ENCODE measurements at places on chromosomes 7 and 10.

DNA sequence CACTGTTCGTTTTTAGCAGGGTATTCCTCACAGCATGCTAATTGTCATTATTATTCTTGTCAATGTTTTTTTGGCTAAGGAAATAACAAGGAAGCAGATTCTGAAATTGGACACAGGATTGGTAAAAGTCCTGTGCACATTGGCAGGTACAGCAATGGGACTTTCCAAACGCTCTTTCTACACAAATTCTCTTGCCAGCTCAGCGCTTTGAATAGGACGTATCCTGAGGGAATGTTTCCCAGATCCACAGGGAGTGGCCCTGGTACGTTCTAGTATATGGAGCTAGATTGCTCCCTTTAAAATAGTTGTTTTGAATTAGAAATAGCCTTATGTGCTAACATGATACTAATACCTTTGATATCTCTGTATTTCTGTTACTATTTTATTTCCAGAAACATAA, 82.8 kb upstream of the GRB10 start:
- DNase-seq: no peak

- DNase-seq: no peak
These were observed 66.0 kb downstream of the ENO4 start for GRCh38 chr10:116915340-116915739.

DNA sequence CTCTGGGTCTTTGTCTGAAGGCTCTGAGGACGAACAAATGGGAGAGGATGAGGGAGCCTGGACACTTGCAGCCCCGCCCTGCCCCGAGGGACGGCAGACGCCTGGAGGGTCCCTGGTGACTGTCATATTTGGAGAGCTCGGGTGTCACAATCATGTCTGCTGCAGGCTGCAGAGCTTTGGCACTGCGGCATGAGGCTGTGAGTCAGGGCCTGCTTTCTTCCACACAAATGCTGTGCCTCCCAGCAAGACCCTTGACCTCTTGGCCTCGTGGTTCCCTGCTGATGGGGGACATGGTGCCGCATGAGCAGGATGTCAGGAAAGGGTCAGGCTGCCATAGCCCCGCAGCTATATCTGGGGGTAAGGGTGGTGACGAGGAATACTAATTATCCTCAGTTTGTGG, 64.9 kb upstream of the PPIF start:
- no peak for DNase-seq

DNA sequence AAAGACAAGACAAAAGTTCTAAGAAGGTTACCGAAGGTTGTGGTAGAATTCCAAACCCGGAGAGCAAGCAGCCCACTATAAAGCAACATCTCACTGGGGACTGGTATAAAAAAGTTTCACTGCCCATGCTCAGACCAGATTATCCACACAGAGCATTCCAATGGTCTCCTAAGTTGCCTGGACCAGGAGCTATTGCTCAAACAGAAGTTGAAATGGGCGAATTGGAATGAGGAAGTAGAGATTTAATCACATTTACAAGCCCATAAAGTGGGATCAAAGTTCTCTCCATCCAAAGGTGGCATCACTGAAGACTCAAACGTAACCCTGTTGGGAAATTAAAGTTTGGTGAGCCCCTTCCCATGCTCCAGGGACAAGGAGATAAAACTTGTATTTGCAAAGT, 19.8 kb downstream of the OR2F1 start:
- DNase-seq: no peak

- no peak for DNase-seq
These were observed 117.2 kb downstream of the PTPN20 start for GRCh38 chr10:47028466-47028865.

GRCh38 chr10:102639537-102639936, 4.7 kb upstream of the TRIM8 start:
- DNase-seq: no peak

DNA sequence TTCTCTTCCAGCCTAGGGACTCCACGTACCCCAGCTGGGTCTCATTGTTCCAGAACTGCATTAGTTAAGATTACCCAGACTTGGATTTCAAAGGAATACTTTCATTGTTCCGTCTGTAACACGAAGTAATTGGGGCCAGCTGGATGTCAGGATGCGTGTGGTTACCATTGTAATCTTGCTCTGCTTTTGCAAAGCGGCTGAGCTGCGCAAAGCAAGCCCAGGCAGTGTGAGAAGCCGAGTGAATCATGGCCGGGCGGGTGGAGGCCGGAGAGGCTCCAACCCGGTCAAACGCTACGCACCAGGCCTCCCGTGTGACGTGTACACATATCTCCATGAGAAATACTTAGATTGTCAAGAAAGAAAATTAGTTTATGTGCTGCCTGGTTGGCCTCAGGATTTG, 21.0 kb downstream of the LRRC17 start:
- no peak for DNase-seq

DNA sequence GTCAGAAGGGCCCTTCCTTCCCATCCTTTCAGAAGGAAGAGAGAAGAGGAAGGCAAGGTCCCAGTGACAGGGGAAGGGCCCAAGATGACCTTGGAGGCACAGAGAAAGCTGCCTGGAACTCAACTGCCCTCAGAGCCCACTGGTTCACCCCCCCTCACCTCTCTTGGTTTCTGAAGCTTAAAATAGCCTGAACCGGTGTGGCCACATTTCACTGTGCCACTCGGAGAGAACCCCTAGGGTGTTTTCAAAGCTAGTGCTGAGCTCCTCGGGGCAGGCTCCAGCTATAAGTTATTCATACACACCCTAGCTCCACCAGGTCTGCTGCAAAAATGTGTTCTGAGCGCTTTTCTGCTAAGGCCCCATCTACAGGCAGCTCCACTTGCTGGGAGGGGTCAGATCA, 60.9 kb upstream of the ADRB1 start:
- no peak for DNase-seq

- DNase-seq: no peak
These were observed 16.5 kb upstream of the INPP5A start for GRCh38 chr10:132521041-132521465.

GRCh38 chr7:136049117-136049516, 72.0 kb upstream of the MTPN start:
- DNase-seq: no peak

DNA sequence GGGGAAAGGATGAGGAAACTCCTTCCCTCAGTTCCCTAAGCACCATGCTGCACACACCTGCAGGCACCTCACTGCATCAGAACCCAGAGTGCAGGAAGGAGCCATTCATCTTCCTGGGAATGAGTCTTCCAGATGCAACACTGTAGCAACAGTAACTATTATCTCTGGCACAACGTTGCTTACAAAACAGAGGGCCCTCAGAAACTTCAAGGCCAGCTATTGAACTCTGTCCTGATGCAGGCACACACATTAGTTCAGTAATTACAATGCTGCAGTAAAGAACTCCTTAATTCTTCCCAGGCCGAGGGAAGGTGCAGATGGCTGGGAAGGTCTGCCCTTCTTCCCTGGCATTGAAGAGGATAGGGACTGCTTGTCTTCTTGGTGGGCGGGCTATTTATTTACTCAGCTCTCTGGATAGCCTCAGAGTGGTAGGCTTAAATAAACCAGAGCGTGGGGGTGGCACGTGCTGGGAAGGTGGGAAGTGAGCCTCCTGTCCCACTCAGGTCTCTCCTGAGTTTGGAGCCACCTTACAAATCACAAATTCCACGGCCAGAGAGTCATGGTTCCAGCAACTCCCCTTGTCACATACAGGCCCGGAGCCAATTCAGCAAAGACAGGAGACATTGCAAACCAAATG, 125.1 kb upstream of the JCAD start:
- no peak for DNase-seq

DNA sequence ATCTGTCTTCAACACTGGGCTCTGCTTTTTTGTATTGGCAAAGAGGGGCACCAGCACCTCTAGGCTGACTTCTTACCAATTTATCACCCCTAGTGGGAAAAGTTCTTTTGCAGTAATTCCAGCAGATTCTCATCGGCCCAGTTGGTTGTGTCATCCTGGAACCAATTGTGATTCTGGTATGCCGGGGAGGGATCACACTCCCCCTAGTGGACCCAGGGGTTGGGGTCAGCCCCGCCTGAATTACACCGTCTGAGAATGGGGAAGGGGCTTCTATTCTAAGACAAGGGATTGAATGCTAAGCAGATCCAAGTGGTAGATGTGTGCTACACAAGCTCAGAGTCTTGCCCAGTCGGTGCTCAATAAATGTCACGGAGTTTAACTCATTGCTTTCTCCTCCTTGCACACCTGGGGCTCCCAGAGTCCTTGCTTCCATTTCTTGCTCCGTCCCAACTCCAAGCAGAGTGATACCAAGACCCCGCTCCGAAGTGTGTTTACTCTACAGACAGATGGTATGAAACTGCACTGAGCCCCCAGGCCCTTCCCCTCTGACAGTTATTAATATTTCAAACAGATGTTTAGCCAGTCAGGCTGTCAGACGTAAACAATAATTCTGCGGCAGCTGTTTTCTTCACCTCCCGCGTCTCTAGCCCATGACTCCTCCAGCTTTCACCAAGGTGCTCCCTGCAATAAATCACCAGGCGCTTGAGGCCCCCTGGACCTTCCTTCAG, 71.9 kb downstream of the C10orf105 start:
- DNase-seq: no peak

DNA sequence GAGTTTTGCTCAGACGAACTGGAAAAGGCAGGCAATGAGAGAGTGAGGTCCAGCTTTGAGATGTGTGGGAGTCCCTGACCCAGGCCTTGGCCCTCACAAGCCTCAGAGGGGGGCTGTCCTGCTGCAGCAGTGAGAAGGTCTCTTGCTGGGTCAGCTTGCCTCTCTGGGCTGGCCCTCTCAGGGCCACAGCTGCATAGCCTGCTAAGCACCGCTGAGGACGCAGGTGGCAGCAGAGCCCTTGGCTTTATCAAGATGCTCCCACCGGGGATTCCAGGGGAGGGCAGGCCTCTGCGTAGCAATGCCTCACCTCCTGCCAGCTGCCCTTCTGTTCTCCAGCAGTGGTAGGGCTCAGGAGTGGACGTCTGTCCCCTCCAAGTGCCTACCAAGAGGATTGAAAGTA, 128.7 kb downstream of the COBL start:
- no peak for DNase-seq

- DNase-seq: no peak
These were observed 90.4 kb upstream of the FAM171A1 start for GRCh38 chr10:15461353-15462108.

DNA sequence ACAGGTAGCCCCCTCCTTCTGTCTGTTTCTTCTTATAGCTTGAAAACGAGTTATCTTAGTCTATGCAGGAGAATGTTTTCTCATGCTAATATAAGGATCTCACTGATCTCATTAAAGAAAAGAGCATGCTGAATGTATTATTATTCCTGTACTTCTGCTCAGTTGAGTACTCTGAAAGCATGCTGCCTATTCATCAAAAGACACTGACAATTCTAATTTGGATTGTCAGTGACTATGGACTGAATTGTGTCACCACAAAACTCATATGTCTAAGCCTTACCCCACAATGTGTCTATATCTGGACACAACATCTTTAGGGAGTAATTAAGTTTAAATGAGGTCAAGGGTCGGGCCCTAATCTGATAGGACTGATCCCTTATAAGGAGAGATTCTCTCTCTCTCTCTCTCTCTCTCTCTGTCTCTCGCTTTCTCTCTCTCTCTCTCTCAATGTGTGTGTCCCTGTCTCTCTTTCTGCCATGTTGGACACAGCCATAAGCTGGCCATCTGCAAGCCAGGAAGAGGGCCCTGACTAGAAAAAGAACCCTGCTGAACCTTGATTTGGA, 98.4 kb downstream of the GNAT3 start:
- no peak for DNase-seq

GRCh38 chr7:50718876-50719275, 63.8 kb downstream of the GRB10 start:
- no peak for DNase-seq

GRCh38 chr7:39073432-39073831, 95.7 kb downstream of the POU6F2 start:
- DNase-seq: no peak

DNA sequence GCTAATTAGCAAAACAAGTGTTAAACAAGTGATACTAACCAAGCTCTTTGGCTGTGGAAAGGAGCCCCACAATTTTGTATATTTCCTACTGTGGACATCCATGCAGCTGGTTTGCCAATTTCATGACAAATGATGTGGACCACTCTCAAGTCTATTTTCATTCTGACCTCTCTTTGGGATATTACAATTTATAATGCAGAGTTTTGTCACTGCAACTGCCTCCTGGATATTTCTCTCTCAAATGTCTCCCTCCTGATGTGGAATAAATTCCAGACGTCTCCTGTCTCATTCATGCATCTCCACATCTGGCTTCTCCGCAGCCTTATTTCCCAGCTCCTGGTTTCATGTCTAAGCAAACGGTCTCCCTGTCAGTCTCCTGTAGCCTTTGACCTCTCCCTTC, 80.6 kb upstream of the RHEB start:
- no peak for DNase-seq

DNA sequence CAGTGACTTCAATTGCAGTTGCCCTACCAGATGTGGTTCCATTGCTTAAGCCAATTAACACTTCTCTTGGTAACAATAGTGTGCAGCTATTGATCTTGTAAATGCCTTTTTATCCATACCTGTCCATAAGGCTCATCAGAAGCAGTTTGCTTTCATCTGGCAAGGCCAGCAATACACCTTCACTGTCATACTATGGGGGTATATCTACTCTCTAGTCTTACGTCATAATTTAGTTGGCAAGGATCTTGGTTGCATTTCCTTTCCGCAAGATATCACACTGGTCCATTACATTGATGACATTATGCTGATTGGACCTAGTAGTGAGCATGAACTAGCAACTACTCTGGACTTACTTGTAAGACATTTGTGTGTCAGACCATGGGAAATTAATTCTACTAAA, 17.7 kb upstream of the ZNF365 start:
- no peak for DNase-seq

- no peak for DNase-seq
These were observed 24.0 kb upstream of the EEPD1 start for GRCh38 chr7:36129048-36129534.

GRCh38 chr10:48608279-48608681, 3.4 kb upstream of the ARHGAP22 start:
- DNase-seq: no peak

- no peak for DNase-seq
These were observed 258.9 kb upstream of the NPY start for GRCh38 chr7:24025094-24025493.

GRCh38 chr10:28995497-28995896, 293.4 kb upstream of the LYZL1 start:
- DNase-seq: no peak

DNA sequence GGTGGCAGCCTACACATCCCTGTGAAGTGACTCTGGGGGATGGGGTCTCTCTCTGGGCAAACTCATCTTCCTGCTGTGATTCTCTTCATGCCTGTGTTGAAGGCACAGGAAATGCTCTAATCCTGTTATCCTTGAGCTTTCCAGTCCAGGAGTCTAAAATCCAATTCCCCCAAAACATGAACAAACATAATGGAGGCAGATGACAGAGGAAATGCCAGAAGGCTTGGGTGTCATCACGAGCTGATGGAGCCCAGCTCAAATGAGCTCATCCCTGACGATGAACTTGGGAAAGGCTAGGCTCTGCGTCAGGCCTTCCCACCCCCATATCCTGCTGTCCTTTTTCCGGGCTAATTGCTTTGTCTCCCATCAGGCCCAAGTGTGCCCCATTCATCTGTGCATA, 165.9 kb upstream of the PODXL start:
- DNase-seq: no peak

DNA sequence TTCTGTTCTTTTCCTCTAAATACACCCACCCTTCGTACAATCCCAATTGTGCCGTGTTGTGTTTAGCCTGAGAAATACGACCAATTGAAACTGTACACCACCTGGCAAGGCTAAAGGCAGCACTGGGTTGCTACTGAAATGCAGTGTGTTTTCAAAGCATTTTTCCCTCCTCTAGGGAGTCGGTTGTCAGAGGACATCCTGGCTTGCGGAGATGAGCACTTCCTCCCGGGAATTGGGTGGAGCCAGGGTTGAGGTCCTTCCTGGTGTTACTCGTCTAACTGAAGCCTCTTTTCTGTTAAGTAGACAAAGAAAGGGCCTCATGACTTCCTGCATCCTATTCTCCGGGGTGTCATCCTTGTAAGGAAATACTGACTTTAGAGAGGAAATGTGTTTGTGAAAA, 133.5 kb downstream of the MTPAP start:
- DNase-seq: no peak
